ENCODE measurements at places on chromosomes 3 and 15.

GRCh38 chr15:90074916-90075315, 27.4 kb downstream of the IDH2 start:
- no peak for DNase-seq

GRCh38 chr3:103170651-103171050, 735.8 kb downstream of the ZPLD1 start:
- no peak for DNase-seq

GRCh38 chr15:85407421-85408269, 27.2 kb downstream of the AKAP13 start:
- no peak for DNase-seq

GRCh38 chr3:188272481-188273372, 118.8 kb downstream of the LPP start:
- DNase-seq, result no peak

- no peak for DNase-seq
Measured at GRCh38 chr3:147589016-147589415, 179.9 kb downstream of the ZIC1 start.

- no peak for DNase-seq
Measured at GRCh38 chr3:192494174-192494573, 233.2 kb downstream of the FGF12 start.

- no peak for DNase-seq
Measured at GRCh38 chr3:62462104-62462762, 88.9 kb upstream of the FEZF2 start.

DNA sequence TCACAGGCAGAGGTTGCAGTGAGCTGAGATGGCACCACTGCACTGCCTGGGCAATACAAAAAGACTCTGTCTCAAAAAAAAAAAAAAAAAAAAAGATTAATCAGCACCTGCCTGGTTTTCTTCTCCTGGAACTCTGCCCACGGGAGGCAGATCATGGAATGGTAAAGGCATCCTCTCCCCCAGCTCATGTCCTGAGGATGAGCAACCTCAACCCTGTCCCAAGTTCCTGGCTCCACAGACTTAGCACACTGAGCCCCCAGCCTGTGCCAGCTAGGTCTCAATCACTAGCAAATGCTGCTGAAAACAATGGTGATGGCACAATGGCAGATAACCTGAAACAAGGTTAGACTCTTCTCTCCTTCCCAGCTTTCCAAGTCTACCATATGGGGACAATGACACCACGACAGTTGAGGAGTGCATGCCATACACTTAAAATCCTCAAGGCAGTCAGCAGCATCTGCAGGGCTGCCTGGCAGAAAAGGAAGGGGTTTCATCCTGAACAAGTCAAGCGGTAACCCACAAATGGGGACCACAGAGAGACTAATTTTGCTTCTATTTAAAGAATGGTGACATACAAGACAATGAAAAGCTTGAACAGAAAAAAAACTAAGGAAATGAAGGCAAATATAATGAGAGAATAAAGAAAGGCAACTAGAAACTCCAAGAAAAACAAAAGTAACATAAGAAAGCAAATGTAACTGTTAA, 4.8 kb downstream of the CLN6 start:
- DNase-seq, result no peak

GRCh38 chr15:35308802-35309201, 223.7 kb upstream of the NANOGP8 start:
- no peak for DNase-seq

- DNase-seq, result no peak
Measured at GRCh38 chr3:162760789-162761188, 1264.2 kb downstream of the OTOL1 start.

DNA sequence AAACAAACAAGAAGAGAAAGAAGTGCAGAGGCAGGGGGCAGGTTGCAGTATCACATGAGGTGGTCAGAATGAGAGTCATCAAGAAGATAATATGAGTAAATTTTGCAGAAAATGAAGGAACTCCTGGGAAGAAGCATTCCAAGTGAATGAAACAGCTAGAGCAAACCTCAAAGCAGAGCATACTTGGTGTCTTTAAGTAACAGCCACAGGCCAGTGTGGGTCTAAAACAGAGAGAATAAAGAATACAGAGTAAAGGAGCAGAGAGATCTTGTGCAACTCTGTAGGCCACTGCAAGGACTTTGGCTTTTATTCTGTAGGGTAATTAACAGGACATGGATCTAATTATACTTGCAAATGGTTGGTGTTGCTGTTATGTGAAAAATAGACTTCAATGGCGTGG, 81.3 kb downstream of the STAC start:
- no peak for DNase-seq

- no peak for DNase-seq
Measured at GRCh38 chr3:7484636-7485035, 623.7 kb downstream of the GRM7 start.

GRCh38 chr3:88758676-88759075, 348.7 kb upstream of the EPHA3 start:
- no peak for DNase-seq

GRCh38 chr3:64686446-64686908, 1.3 kb downstream of the ADAMTS9 start:
- DNase-seq, result peak; percentile 52

- no peak for DNase-seq
Measured at GRCh38 chr3:40465456-40465855, 8.3 kb downstream of the RPL14 start.

DNA sequence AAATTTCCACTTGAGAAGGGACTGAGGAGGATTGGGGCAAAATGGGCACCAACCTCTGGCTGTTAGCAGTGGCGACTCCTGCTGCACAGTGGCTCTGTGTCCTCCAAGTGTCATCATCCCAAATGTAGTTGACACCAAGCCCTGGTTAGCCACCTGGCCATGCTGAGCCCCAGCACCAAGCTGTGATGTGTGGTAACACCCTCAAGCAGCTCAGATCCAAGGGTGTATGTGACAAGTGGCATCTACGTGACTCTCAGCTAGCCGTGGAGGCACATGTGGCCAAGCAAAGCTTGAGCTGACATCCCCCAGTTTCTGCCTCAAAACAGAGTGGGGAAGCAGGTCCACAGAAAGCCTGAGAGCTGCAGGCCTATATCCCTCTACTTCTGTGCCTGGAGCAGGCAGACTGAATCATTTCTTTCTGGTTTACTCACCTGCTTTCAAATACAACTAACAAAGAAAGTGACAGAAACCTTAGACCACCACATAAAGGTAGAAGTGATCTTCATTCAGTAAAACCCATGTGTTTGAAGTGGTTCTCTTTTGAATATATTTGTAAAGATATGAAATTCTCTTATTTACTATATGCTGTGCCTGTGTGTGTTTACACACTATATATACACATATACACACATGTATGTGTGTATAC, 40.0 kb downstream of the FOXP1 start:
- DNase-seq, result no peak

GRCh38 chr15:34709866-34710265, 44.9 kb downstream of the GJD2 start:
- no peak for DNase-seq

- no peak for DNase-seq
Measured at GRCh38 chr3:56688191-56688590, 5.1 kb upstream of the TASOR start.

- DNase-seq, result no peak
Measured at GRCh38 chr3:195034101-195034500, 236.9 kb downstream of the XXYLT1 start.

GRCh38 chr3:105413343-105413887, 46.7 kb downstream of the ALCAM start:
- no peak for DNase-seq

DNA sequence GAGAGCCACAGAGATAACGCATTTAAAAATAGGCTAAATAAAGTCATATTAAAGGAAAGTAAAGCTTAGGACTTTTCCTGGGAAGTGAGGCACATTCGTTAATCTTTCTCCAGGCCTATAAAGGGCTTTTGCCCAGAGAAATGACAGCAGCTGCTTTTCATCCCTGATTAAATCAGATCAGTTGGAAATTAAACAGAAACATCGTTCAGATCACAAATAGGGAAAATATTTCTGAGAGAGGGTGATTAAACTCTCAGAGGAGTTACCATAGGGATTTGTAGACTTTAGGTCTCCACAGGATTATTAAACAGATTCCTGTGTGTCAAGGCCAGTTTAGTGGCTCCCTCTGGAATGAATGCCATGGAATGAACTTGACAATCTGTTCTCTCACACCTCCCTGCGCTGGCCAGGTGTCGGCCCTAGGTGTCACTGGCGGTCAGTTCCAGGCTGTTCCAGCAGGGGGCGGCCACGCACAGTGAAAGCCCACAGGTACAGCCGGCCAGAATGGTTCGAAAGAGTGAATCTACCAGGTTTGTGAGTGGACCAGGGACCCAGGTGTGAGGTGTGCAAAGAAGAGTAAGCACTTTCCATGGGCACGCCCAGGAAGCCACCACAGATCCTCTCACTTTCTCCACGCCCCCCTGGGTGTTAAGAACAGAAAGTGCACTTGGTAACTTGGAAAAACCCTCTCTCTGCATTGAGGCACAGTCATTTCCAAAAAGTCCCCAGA, 253.0 kb upstream of the RASGRP1 start:
- DNase-seq, result peak; percentile 43

- no peak for DNase-seq
Measured at GRCh38 chr15:63473999-63474809, 30.2 kb upstream of the USP3 start.

GRCh38 chr3:135084405-135084804, 289.3 kb downstream of the EPHB1 start:
- DNase-seq, result no peak

DNA sequence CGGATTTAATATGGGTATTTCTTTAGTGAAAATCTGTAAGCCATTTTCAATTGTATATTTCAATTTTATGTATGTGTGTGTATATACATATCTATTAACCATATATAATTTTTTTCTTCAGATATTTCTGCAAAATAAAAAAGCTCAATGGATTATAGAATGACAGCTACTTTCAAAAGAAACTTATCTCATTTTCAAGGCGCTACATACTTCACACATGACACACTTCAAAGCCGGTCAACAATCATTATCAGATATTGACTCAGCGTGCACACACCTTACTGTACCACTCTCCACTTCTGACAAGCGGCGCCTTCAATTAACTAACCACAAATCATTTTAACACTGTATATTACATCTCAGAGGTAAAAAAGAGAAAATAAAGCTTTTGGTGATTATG, 39.6 kb downstream of the ATP13A3 start:
- no peak for DNase-seq

GRCh38 chr3:30657914-30658313, 51.5 kb downstream of the TGFBR2 start:
- no peak for DNase-seq

- DNase-seq, result no peak
Measured at GRCh38 chr15:39529457-39529856, 51.4 kb upstream of the THBS1 start.

- DNase-seq, result no peak
Measured at GRCh38 chr3:88149101-88149508, 654 bp upstream of the C3orf38 start.

GRCh38 chr3:178827285-178827856, 244.2 kb downstream of the ZMAT3 start:
- DNase-seq, result no peak

DNA sequence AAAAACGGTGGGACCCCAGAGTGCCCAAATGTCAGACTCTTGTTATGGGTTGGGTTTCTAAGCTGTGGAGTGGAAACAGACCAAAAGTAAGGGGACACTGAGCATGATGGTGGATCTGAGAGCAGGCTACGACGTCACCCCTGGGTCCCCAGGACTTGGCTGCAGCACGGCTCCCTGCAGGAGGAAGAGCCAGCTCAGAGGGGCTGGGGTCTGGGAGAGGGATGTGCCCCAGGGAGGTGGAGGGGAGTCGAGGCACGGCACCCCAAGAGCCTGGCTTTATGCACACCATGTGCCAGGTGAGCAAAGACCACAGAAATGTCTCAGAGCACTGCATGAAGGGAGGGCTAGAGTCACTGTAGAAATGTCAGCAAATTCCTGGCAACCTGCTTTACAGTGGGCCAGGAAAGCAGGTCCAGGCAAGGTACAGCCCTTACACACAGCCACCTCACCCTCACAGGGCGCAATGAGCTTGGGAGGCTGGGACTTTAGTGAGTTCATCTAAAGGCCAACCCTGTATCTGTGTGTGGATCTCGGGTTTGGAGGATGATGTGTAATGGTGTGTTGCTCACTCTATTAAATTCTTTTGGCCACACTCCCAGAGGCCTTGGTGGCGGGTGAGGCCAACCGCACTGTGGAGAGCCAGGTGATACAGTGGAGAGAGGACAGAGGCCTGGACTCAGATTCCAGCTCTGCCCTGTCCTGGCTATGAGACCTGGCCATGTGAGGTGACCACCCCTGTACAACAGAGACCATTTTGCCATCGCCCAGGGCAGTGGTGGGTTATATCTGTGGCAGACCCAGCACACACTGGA, 14.1 kb downstream of the CTSH start:
- DNase-seq, result no peak

DNA sequence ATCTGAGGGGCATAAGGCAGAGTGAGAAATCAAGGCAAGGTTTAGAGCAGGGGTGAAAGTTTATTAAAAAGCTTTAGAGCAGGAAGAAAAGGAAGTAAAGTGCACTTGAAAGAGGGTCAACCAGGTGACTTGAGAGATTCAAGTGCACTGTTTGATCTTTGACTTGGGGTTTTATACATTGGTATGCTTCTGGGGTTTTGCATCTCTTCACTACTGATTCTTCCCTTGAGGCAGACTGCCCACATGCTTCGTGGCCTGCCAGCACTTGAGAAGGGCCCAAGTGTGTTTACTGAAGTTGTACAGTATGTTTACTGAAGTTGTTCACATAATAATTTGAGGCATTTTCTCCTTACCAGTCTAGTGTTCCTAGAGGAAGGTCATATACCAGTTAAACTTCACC, 367.0 kb upstream of the UBE2E2 start:
- DNase-seq, result no peak

- DNase-seq, result no peak
Measured at GRCh38 chr15:53752406-53752805, 7.1 kb downstream of the WDR72 start.

All from right renal cortex interstitium (tissue), 3 donors.